NCI-H1092 treated with DMSO at 0.1 percent for 48 hours (cell line): ENCODE measurements at places on chromosomes 6 and 20.

- no peak for DNase-seq
Observed at GRCh38 chr20:8809107-8809953, 259.6 kb upstream of the PLCB4 start.

GRCh38 chr20:63942969-63943807, 13.0 kb downstream of the UCKL1 start:
- no peak for DNase-seq

DNA sequence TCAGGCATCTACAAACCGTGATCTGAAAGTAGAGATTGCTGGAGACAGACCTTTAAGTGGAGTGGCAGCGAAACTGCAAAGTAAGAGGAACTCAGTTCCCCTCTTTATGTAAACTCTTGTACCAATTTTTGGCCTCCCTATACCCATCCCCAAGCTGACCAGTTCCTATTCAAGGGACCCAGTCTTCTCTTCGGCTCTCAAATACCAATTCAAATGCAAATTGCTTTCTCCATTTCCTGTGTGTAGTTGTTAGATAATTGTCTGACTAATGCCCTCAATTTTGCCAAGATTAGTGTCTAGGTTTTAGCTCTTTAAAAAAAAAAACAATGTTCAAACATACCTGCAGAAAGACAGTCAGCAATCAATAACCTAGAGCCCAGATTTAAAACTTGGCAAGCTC, 150.9 kb downstream of the EYA4 start:
- no peak for DNase-seq

DNA sequence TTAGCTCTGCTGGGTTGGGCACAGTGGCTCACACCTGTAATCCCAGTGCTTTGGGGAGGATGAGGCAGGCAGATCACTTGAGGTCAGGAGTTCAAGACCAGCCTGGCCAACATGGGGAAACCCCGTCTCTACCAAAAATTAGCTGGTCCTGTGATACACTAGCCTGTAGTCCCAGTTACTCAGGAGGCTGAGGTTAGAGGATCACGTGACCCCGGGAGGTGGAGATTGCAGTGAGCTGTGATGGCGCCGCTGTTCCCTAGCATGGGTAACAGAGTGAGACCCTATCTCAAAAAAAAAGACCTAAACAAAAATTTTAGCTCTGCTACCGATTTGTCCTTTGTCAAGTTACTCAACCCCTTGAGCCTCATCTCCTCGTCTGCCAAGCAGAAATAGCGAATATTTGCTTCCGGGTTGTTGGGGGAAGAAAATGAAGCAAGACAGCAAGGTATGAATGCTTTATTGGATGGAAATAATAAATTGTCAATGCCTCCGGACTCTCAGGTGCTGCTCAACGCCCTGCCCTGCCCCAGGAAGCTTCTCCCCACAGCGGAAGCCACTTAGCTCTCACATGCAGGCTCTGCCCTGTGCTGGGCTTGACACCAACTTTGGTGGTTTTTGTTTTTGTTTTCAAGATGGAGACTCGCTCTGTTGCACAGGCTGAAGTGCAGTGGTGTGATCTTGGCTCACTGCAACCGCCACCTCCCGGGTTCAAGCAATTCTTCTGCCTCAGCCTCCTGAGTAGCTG, 24.9 kb upstream of the ITCH start:
- no peak for DNase-seq

DNA sequence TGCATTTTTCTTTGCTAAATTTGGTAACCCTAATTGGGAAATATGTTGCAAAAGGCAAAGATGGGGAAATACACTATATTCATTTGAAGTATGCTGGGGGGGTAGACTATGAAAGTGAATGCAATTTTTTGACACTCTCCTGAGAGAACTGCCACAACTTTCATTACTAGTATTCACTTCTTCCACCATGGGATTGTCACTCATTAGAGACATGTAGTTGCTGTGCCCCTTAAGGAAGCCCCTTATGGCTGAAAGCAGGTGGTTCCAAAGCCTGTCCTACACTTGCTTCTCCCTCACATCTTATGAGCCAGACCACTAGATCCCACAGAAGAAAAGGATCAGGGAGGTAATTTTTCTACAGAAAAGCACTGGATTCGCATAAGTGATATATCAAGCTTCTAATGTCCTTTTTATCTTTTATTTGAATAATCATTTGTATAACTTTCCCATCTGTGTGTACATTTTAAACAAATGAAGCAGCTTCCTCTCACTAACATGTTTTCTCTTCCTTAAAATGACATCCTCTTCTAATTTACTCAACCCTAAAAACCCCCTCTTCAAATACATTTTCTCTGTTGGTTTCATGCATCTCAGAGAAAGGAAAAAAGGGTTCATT, 83.8 kb downstream of the GCLC start:
- peak; percentile 25 for DNase-seq

GRCh38 chr6:113873043-113873667, 16.0 kb downstream of the MARCKS start:
- DNase-seq, result no peak

- no peak for DNase-seq
Observed at GRCh38 chr6:69383627-69384026, 413.2 kb downstream of the LMBRD1 start.

DNA sequence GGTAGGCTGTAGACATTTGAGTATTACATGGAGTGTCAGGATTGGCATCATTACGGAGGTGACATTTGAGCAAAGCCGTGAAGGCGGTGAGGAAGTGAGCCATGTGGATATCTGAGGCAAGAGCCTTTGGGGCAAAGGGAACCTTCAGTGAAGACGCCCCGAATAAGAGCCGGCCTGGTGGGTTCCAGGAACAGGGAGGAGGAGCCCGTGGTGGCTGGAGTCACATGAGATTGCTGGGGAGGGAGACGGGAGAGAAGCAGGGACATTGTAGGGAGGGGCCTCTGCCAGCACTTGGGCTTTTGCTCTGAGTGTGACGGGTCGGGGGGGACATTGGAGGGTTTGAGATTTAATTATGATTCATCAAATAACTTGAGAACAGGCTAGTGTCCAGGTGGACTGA, 78.3 kb downstream of the PHACTR3 start:
- DNase-seq, result no peak

- no peak for DNase-seq
Observed at GRCh38 chr20:18567739-18568091, 483 bp downstream of the SMIM26 start.

DNA sequence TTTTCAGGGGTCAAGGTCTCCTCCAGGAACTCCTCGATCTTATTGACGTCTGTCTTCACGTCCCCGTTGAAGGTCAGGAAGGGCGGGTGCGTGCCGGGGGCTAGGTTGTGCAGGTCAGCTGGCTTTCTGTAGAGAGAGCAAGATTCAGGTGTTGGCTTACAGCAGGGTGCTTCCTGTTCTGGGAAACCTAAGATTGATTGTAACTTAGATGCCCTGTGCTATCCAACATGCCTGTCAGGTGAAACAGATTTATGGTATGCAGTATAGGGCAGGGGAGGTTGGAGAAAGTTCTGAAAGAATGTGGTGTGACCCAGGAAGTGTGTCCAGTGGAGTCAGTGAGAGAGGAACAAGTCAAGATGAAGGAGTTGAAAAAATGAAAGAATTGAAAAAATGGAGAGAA, 66.4 kb downstream of the CLIC5 start:
- no peak for DNase-seq

DNA sequence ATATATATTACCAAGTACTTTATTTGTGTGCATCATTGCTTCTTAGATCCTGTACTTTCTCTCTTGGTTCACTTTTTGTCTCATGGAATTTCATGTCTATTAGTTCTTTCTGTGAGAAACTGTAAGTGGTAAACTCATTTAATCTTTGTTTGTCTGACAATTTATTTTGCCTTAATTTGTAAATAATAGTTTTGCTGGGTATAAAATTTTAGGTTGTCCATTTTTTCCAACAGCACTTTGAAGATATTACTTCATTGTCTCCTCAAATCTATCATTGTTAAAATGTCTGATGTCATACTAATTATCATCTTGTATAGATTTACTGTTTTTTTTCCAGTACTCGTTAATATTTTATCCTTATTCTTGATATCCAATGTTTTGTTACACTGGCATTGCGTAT, 205.2 kb upstream of the CDYL start:
- no peak for DNase-seq

GRCh38 chr20:24245094-24245493, 224.3 kb upstream of the SYNDIG1 start:
- no peak for DNase-seq

- DNase-seq, result no peak
Observed at GRCh38 chr20:24111858-24112257, 123.3 kb upstream of the GGTLC1 start.

DNA sequence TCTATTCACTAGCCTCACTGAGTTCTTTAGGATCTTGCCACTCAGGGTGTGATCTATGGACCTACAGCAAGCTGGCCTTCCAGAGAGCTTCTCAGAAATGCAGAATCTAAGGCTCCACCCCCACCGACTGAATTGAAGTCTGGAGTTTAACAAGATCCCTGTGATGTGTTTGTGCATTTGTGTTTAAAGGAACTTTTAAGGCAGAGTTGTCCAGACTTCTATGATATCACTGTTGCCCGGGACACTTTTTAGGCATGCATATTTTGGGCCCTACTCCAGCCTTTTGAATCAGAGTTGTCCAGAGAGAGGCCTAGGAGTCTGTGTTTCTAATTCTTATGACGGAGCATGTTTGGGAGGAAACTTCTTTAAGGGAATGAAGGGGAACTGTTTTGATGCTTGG, 232.3 kb downstream of the QKI start:
- DNase-seq, result no peak

GRCh38 chr6:125507987-125508655, 206.4 kb upstream of the HDDC2 start:
- peak; percentile 86 for DNase-seq

DNA sequence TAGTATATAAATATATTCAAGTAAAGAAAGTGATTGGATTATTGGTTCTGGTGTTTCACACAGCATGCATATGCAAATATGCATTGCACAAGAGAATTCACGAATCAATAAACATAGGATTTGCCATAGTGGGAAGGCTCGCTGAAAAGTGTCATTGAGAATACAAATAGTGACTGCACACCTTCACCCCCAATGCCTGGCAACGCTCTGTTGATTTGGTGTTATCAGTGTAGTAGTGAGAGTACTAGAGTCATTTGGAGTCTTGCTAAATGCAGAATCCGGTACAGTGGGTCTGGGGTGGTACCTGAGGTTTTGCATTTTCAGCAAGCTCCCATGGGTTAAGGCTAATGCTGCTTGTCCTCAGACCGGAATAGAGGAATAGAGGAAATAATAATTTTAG, 49.7 kb upstream of the NAA20 start:
- no peak for DNase-seq

DNA sequence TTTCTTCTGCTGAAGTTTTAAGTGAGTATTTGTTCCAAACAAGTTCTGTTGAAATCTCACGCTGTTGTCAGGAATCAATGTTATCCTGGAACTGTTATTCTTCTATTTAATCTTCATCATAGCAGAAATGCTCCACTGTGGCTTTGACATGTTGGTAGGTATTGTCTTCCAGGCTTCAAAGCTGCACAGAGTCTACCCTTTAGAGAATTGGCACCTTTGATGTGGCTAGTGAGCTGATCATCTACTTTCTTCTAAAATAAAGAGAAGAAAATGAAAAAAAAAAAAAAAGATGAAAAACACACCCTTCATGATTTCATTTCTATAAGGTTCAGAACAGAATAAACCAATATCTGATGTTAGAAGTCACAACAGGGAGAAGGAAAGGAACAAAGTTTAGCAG, 5.8 kb upstream of the ZSCAN23 start:
- no peak for DNase-seq

DNA sequence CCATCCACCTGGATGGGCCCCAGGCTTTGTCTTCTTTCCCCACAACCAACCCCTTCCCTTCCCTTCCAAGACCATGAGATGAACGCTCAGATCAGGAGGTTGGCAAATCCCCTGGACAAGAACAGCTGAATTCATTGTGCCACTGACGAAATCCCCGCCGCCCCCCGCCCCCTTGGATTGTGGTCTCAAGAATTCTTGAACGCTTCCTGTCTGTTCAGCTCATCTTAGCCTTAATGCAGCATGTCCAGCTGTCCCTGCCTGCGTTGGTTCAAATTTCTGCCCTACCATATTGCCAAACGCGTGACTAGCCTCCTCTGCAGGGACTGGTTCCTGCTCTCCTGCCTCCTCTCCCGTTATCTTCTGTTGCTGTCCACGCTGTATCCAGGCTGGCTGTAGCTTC, 133.2 kb downstream of the CDH4 start:
- no peak for DNase-seq

GRCh38 chr20:46752728-46753127, 43.3 kb downstream of the SLC2A10 start:
- DNase-seq, result peak; percentile 68

DNA sequence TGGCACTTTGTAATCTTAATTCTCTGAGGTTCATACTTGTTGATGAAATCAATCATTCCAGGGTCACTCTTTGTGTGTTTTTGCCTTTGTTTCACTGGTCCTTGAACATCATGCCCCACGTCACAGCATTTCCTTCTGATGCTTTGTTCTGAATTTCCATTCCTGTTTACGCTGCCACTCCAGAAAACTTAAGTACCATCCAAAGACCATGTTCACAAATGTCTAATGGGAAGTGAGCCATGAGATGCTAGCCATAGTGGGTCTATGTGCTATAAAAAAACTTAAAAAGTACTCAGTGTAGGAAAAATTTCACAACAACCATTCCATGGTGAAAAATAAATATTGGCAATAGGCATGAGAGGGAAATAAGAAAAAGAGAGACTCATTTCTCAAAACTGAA, 232.0 kb downstream of the IBTK start:
- DNase-seq, result no peak

DNA sequence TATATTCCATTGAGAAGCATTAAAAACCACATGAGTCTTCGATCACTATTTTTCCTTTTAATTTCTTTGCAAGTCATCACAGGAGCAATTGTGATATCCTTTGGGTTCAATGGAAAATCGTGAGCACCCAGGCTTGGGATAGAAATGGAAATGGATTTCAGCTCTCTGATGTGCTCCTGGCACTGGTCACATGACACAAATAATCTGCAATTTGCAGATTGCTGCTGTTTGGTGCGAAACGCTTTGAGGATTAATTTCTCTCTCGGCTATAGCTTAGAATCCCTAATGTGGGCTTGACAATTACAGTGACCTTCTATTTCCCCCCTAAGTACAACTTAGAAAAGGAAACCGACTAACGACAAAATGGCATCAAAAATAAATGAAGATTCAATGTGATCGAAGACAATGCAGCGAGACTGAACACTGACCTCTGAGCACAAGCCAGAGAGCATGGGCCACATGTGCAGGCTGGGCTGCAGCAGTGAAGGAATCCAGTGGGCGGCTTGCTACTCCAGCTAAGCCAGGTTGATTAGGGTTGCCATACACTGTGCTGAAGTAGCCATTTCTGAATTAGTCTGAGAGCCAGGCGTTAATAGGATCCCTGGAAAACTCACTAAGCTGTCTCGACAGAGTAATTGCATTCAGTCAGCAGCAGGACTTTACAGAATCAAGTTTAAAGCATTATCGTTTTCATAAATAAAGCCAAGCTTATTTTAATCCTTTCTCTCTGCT, 301.8 kb upstream of the AGPAT4 start:
- DNase-seq, result no peak

GRCh38 chr20:20554951-20555350, 157.5 kb downstream of the RALGAPA2 start:
- DNase-seq, result no peak

GRCh38 chr6:42616716-42617115, 52.9 kb downstream of the UBR2 start:
- DNase-seq, result no peak

- no peak for DNase-seq
Observed at GRCh38 chr6:32607263-32607987, 17.8 kb upstream of the HLA-DRB1 start.

- no peak for DNase-seq
Observed at GRCh38 chr6:40909811-40910210, 129.2 kb downstream of the UNC5CL start.
